ENCODE measurements at places on chromosomes 2 and 18.

DNA sequence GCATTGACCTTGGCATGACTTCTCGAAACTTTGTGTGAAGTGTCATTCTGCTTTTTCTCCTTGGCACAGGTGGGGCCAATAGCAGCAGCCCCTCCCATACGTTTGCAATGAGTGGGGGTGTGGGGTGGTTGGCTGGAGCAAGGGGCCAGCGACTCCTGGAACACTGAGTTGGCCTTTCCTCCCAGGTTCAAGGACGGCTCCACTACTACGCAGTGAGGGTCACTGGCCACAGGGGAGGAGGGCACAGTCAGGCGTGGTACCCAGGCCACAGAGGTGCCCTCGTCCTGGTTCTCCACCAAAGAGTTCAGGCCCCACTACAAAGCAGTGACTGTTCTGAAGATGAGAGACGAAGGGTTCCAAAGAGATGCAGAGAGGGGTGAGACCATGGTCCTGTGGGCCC is 70.6 kb upstream of the OTOS start:
- DNase-seq = no peak

GRCh38 chr2:139924070-139924469 is 1143.9 kb upstream of the NXPH2 start:
- DNase-seq = no peak

DNA sequence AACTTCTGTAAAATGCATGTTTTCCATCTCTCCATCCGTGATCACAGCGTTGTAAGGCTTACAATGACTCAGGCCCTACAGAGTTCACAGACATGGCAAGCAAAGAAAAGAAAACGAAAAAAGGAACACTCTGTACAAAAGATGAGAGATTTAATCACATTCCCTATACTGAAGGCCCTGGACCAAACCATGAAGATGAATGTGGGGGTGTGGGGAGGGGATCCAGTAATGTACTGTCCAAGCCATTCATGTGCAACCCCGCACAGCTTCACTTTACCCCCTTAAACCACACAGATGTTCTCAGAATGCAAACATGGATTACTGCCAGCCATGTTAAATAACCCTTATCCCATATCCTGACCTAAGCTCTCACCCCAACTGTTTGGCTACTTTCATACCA is 391.1 kb downstream of the NCKAP5 start:
- DNase-seq = no peak

GRCh38 chr2:23606968-23607367 is 222.0 kb downstream of the KLHL29 start:
- no peak for DNase-seq

- no peak for DNase-seq
These were observed 65.2 kb upstream of the CCDC195 start for GRCh38 chr2:224781400-224781799.

GRCh38 chr2:53512071-53512826 is 255.4 kb upstream of the CHAC2 start:
- DNase-seq = no peak

- no peak for DNase-seq
These were observed 39.4 kb downstream of the MYT1L start for GRCh38 chr2:2291500-2292260.

- no peak for DNase-seq
These were observed 37.5 kb downstream of the ITGB1BP1 start for GRCh38 chr2:9385841-9386240.

GRCh38 chr2:140998577-140998976 is 1132.2 kb downstream of the LRP1B start:
- no peak for DNase-seq

DNA sequence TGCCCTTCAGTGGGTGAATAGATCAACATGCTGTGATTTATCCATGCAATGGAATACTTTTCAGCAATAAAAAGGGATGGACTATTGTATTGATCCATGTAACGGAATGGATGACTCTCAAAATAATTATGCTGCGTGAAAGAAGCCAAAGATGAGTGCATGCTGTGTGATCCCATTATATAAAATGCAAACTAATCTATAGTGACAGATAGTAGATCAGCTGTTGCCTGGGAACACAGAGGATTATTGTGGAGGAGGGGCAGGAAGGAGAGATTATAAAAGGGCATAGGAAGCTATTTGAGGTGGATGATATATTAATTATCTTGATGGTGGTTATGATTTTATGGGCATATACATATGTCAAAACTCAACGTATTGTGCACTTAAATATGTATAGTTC is 55.5 kb upstream of the ADAM23 start:
- no peak for DNase-seq

DNA sequence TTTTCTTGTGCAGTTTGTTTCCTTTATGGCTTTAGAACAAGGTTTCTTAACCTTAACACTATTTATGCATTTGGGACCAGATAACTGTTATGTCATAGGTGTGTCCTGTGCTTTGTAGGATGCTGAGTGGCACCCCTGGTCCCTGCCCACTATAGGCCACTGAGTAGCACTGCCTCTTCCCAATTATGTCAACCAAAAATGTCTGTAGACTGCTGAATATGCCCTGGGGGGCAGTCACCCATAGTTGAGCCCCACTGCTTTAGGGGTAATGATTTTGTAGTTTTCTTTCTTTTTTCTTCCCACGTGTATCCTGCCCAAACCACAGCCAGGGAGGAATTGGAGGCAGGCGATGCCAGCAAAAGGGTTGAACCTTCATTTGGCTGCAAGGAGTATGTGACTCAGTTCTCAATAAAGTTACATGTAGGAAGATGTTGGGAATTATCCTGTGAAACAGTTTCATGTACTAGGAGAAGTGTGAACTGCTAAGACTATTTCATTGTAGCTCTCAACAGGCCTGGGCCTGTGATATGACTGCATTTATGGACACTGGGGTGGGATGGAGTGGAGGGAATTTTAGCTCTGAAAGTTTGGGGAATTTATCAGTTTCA is 65.7 kb downstream of the FMNL2 start:
- no peak for DNase-seq

DNA sequence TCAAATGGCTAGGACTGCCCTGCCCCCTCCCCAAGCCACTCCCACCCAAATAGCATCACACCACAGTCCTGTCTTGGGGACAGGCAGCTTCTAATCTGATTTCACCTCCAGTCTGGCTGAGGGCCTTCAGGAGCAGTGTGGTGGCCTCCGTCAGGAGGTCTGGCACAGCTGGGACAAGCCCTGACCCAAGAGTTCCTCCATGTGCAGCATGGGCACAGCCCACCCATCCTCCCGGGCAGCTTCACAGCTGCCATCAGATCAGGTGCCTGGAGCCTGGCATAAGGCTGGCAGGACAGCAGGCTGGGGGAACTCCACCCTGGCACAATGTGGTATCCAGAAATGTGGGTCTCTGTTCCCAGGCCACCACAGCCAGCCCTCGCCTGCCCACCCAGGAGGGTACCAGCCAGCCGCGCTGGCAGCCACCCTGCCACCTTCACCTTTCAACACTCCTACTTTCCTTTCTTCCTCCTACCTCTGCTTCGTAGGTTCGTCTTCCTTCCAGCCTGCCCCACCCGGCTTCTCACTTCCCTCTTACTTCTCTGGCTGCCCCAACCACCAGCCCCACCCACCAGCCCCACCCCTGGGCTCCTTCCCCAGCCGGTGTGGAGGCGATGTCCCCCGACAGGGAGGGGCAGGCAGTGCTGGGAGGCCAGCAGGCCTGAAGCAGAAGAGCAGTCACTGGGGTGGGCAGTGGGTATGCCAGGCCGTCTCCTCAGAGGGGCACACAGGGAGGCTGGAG is at the start of gene CAPG:
Gene CAPG, minus strand, starts transcription at position 522 of the 739 bp plus-strand sequence. CDS start 8,221 bp downstream, outside the sequence.
- no peak for DNase-seq

DNA sequence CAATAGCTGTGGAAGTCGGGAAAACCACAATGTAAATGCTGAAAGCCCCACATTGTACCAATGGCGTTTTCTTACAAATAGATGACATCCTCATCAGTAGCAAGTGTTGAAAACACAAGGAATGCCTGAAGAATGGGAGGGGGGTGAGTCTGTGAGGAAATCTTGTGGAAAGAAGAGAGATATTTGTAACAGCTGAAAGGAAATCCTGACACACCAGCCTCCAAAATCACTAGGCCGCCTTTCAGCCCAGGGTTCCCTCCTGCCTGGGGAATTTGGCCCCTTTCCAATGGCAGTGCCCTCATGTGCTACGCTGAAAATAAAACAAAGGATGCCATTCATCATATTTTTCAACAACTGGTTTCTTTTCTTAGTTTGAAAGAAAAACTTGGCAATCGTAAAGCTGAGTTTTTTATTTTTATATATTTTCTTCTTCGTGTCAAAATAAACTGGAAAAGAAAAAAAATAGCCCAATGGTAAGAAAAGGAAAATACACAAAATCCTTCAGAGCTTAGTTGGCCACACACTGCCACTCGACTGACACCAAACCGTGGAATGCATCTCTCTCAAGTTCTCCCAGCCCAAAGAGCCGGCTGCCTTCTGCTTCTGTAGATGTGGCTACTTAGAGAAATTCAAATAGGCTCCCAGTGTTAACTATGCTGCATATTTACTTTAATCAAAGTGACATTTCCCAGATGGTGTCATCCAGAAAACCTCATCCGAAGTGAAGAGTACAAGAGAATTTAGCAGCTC is 52.0 kb downstream of the FTCDNL1 start:
- DNase-seq = no peak

DNA sequence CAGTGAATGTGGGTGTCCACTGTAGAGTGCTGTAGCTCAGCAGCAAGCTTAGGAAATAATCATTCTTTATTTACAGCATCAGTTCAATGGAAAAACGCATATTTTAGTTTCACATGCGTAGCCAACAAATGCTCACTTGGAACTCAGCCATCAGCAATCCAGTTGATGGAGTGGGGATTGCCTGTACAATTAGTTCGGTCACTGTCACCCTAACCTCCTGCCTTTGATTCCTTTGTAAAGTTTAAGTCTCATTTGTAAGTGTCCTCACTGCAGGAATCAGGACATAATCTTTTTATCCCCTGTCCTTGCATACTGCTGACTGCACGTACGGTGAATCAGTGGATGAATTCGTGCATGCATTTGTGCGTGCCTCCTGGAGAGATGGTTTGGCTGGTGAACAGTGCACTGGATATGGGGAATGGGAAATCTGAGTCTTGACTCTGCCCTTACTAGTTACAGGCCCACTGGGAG is 55.9 kb downstream of the RAB31 start:
- no peak for DNase-seq

GRCh38 chr2:200310545-200310971 is 4.1 kb downstream of the SPATS2L start:
- no peak for DNase-seq

DNA sequence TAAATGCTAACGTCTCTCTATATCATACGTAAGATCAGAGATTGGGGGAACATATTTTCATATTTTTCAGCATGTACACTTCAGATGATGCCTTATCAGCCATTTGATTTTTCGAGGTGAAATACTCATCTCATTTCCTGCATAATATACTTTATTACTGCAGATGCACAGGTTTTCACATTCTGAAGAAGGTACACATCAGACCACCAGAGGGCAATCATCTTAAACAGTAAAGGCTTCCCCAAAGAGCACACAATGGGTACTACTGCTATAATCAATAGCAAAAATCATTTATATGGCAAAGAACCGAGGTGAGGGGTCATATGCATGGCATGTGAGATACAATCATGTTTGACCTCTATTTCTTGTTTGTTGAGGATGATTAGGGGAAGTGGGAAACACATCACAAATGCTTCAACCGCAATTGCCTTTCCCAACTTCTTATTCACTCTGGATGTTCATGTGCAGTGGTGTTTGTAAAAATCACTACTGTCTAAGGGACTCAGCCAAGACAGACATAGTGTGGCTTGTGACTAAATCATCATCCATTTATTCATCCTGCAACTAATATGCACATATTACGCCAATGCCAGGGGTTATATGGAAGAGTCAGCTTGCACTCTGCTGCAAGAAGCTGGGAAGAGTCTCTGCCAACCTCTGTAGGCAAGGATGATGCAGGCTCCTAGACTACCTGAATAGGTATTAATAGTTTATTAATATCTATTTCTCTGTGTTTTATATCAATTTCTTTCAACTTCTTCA is 118.7 kb downstream of the EPB41L3 start:
- DNase-seq = no peak

DNA sequence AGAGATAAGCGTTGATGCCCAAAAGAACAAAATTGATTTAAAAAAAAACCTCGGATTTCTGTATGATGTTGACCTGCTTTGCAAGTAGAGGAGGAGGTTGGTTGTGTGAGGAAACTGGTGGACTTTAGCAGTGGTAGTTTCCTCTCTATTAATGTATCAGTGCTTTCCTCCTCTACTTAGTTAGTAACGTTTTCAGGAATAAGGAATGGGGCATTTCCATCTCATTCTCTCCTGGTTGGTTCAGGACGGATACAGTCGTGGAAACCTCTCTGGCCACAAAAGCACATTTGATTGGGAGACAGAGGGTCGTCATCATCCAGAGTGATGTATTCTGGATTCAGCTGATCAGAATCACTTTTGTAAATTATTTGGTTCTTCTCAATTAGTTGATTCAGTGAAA is 1.5 kb downstream of the FHOD3 start:
- no peak for DNase-seq

- no peak for DNase-seq
These were observed 134.2 kb upstream of the SPRED2 start for GRCh38 chr2:65566617-65567016.

DNA sequence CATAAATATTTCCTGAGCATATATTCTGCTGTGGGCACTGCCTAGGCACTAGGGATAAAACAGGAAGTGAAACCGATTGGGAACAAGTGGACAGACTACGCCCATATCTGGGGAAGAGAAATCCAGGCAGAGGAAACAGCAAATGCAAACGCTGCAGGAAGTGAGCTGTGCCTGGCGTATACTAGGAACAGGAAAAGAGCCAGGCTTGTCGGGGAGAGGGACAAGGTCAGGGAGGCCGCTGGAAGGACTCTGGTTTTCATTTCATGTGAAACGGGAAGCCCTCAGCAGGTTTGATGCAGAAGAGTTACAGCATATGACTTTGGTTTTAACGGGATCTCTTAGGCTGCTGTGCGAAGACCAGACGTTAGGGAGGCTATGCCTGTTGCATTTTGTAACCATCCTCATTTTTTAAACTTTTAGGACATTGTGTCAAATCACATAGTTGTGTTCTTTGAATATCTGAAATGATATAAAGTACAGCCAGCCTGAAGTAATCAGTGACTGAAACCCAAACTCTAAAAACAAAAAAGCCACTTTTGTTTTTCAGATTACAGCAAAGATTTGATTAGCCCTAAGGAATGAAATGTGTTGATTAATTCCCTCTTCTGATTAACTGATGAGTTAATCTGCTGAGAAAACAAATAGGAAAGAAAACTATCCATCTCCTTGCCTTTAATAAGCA is 110.2 kb upstream of the PIEZO2 start:
- DNase-seq = no peak

DNA sequence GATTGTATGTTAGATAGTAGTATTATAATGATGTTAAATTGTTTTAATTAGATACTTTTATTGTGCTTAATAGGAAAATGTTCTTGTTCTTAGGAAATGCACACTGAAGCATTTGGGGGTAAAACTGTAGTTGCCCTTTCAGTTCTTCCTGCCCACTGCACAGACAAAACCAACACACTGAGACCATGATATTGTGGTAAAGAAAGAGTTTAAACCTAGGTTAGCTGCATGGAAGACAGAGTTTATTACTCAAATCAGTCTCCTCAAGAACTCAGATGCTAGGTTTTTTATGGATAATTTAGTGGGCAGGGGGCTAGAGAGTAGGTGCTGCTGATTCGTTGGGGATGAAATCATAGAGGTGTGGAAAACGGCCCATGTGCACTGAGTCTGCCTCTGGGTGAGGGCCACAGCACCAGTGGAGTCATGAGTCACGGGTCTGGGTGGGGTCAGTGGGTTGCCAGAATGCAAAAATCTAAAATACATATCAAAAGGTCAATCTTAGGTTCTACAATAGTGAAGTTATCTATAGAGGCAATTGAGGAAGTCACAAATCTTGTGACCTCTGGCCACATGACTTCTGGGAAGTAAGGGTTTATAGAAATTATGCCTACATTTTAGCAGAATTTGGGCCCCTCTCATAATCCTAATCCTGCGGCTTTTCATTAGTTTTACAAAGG is 283.4 kb upstream of the FBXO11 start:
- DNase-seq = no peak

All from stimulated activated CD4-positive, alpha-beta T cell treated with anti-CD3 and anti-CD28 coated beads, Interleukin-1b, Interleukin-23, amount 100 ng/mL, for 48 hours (primary cell).